Uterus (tissue), 4 donors: ENCODE measurements at places on chromosomes 1 and 21. TPM values are rescaled to one million over a fixed set of nuclear protein-coding genes. Genes with fewer than 3 reads are reported as not detected.

HFM1 gene
- total RNA-seq = 10.6 TPM

GRCh38 chr1:12166834-12167492 lies at the start of gene TNFRSF1B:
Gene TNFRSF1B (plus strand): TSS chr1:12166991. CDS start chr1:12167092, 101 bp downstream.
- peak within 1 kb of the TSS; percentile 58 for H3K4me3 ChIP-seq
- H3K4me1 ChIP-seq = no peaks in the 10 kb centered on the region
- H3K27me3 ChIP-seq = no peaks in the 10 kb centered on the region
- no peaks in the 10 kb centered on the region for H3K36me3 ChIP-seq

CELA2A gene
- not detected for total RNA-seq

TCHH gene
- not detected for total RNA-seq

KRTAP10-10 gene
- not detected for total RNA-seq

GRCh38 chr1:92503043-92503925 lies 16.6 kb upstream of the GFI1 start:
- no peaks in the 10 kb centered on the region for H3K4me1 ChIP-seq
- H3K27me3 ChIP-seq = no peaks in the 10 kb centered on the region
- no peak overlapping the region for H3K4me3 ChIP-seq
- H3K27ac ChIP-seq = no peak overlapping the region

GRCh38 chr1:228459091-228459993 lies 27.8 kb upstream of the RNF187 start:
- peak; percentile 24 for DNase-seq
- peaks cover 32% of the 10 kb centered on the region for H3K27me3 ChIP-seq
- no peaks in the 10 kb centered on the region for H3K4me1 ChIP-seq
- H3K27ac ChIP-seq = peak overlapping the region; percentile 80
- H3K4me3 ChIP-seq = peak overlapping the region; percentile 56
- H3K36me3 ChIP-seq = no peaks in the 10 kb centered on the region

DNA sequence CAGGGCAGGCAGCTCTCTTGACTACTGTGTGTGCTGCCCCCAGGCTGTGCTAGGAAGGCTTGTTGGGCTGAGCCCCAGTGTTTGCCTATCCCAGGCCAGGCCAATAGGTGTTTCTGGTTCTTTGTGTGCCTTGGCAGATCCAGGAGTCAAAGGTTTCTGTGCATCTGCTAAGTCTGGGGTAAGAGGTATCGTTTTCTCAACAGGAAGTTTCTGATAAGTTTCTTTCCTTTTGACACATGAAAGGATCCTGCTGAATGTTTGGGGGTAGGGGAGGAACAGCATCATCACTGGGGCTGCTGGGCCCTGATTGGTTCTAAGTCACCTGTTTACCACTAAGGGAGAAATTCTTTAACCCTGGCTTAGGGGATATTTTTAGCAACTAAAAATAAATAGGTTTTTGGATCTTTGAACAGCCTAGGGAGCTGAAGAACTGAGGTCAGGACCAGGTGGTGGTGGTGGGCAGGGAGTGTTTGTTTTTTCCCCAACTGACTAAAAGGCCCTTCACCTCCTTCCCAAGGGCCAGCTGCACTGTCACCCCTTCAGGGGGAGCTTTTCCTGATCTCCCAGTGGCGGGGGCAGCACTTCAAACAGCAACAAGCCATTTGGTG lies 85.1 kb downstream of the KCNN3 start:
- H3K4me1 ChIP-seq = no peaks in the 10 kb centered on the region
- no peaks in the 10 kb centered on the region for H3K27me3 ChIP-seq
- no peaks in the 10 kb centered on the region for H3K36me3 ChIP-seq

CD53 gene
- 16.6 TPM for total RNA-seq

DNA sequence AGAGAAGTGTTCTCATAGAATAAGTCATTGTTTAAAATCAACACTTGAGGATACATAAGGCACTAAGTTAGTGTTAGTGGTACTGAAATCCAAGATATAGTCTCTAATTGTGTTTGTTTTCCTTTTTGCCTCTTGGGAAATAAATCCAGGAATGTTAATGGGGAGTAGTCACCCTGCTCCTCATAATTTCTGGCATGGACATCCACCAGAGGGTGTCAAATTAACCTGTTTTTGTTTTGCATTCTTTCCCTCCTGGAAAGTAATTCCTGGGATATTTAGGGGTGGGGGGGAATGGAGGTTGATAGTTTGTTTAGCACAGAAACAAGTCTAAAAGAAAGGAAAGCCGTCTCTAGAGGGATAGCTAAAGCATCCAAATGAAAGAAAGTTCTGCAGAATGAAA lies 87.8 kb upstream of the MAP1LC3C start:
- H3K4me1 ChIP-seq = no peaks in the 10 kb centered on the region
- no peaks in the 10 kb centered on the region for H3K36me3 ChIP-seq
- no peak overlapping the region for H3K4me3 ChIP-seq
- no peaks in the 10 kb centered on the region for H3K27me3 ChIP-seq
- H3K27ac ChIP-seq = no peak overlapping the region
- DNase-seq = no peak

DNA sequence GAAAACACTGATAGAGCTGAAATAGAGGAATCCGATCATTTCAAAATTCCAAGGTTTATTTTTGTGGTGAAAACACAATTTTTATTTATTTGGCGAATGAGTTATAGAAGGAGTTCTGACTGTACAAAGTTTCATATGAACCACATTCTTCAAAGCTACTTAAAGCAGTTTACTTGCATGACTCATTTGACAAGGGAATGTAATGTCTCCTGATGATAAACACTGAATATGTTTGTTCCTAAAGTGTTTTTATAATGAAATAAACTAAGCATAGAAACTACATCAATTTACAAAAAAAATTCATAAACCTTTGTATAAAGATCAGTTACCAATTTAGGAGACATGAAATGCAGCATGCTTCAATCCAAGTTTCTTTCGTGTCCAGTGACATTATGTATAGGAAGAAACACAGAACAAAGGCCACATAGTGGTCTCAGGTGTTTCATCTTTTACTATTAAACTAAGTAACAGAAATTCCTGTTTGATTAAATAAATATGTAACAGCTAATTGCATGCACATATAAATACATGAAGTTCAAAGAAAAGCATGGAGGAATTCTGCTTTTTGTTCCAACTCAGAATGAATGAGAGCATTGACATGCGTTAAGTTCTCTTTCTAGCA lies 2.5 kb downstream of the PRKACB start:
- no peak for DNase-seq
- no peak overlapping the region for H3K4me3 ChIP-seq
- no peaks in the 10 kb centered on the region for H3K4me1 ChIP-seq
- no peak overlapping the region for H3K27ac ChIP-seq
- no peaks in the 10 kb centered on the region for H3K27me3 ChIP-seq

GRCh38 chr1:53519421-53519820 lies 60.2 kb downstream of the DMRTB1 start:
- no peak for DNase-seq
- no peaks in the 10 kb centered on the region for H3K36me3 ChIP-seq
- H3K27ac ChIP-seq = peak overlapping the region; percentile 44
- H3K4me1 ChIP-seq = no peaks in the 10 kb centered on the region
- no peak overlapping the region for H3K4me3 ChIP-seq
- H3K27me3 ChIP-seq = no peaks in the 10 kb centered on the region

- H3K27me3 ChIP-seq = no peaks in the 10 kb centered on the region
- H3K36me3 ChIP-seq = no peaks in the 10 kb centered on the region
- no peaks in the 10 kb centered on the region for H3K4me1 ChIP-seq
- peak overlapping the region; percentile 63 for H3K4me3 ChIP-seq
- peak overlapping the region; percentile 86 for H3K27ac ChIP-seq
Measured at GRCh38 chr1:18955441-18956192, 859 bp downstream of the IFFO2 start.

WNT3A gene
- not detected for total RNA-seq

DNA sequence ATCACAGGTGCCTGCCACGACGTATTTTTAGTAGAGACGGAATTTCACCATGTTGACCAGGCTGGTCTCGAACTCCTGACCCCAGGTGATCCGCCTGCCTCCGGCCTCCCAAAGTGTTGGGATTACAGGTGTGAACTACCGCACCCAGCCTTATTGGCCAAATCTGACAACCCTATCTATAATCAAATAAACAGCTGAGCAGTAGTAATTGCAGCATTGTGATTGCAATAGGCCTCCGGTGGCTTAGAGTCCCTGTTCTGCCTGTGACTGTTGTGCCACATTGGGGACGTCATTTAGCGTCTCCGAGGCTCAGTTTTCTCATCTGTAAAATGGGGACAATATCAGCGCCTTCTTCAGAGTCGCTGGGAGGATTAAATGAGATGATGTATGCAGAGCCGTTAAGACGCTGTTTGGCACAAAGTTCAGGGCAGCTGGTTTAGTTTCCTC lies 569 bp upstream of the CAPN2 start:
- peak overlapping the region; percentile 76 for H3K4me3 ChIP-seq
- no peaks in the 10 kb centered on the region for H3K4me1 ChIP-seq
- H3K36me3 ChIP-seq = no peaks in the 10 kb centered on the region
- no peak for DNase-seq

DNA sequence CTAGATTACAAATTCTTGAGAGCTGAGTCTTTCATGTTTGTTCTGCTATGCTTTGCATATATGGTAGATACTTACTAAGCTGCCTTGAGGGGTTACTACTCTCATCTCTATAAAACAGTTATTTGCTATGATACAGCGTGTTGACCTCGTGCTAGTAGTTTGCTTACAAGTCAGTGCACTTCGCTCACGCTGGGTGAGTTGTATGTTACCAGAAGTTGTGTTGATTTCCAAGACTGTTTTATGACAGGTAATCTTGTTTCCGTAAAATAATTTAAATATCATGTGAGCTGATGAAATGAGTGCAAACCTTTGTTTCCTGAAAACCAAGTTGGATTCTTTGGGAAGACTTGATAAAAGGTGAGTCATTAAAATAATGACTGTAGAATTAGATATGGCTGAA lies 7.3 kb downstream of the MRPS6 start:
- no peak for DNase-seq
- H3K36me3 ChIP-seq = no peaks in the 10 kb centered on the region
- H3K4me3 ChIP-seq = no peak overlapping the region
- no peak overlapping the region for H3K27ac ChIP-seq

MAP10 gene
- 1.5 TPM for total RNA-seq

KIF17 gene
- 0.77 TPM for total RNA-seq

IL23R gene
- 0.21 TPM for total RNA-seq

DNA sequence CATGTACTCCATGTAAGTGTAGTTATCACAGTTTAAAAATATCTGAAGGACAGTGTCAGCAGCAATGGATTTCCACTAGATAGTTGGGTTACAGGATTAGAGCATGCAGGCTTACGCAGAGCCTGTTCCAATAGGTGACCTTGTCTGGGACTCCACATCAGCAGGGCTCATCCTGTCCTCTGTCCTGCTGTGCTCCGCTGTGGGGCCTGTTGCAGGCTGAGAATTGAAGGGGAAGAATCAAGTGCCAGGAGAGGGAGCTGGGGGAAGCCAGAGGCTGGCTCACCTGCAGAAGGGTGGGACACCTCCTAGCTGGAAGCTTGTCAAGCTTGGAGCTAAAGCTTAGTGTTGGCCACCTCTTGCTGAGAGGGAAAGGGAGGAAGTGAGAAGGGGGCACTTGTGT lies 62.8 kb downstream of the XCL2 start:
- no peaks in the 10 kb centered on the region for H3K27me3 ChIP-seq
- DNase-seq = no peak
- no peak overlapping the region for H3K4me3 ChIP-seq
- H3K36me3 ChIP-seq = no peaks in the 10 kb centered on the region

- H3K4me1 ChIP-seq = no peaks in the 10 kb centered on the region
- H3K27me3 ChIP-seq = no peaks in the 10 kb centered on the region
- no peaks in the 10 kb centered on the region for H3K36me3 ChIP-seq
- DNase-seq = peak; percentile 66
- peak overlapping the region; percentile 66 for H3K4me3 ChIP-seq
Measured at GRCh38 chr1:159854116-159854692, 8.3 kb downstream of the VSIG8 start.

DNA sequence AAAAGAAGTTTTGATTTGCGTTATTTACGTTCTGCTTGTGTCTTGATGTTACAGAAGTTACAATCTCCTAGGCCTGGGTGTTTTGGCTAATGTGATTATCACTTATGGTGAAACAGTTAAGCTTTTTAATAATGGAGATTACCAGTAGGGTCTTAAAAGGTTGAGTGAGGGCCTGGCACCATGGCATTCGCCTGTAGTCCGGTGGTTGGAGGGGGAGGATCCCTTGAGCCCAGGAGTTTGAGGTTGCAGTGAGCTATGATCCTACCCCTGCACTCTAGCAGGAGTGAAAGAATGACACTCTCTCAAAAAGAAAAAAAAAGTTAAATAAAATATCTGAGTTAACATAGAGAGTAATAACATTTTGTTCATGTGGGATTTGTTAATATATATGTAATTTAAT lies 8.8 kb upstream of the SPEN start:
- no peak for DNase-seq
- no peaks in the 10 kb centered on the region for H3K36me3 ChIP-seq
- H3K4me1 ChIP-seq = no peaks in the 10 kb centered on the region
- H3K4me3 ChIP-seq = no peak overlapping the region

DNA sequence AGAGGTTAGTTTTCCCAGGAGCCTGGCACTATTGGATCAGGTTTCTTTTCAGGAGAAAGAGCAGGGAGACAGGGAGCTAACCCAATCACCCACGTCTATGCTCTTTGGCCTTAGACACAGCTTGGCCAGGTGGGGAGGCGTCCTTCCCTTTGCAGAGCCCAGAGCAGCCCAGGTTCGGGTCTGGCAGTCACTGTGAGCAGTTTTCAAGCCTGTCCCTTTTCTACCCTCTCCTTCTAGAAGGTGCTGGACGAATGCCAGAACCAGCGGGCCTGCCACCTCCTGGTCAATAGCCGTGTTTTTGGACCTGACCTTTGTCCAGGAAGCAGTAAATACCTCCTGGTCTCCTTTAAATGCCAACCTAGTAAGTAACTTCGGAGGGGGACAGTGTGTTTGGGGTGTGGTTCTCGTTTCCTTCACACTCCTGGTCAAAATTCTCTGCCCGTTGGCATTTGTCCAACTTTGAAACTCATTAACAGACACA lies 44.9 kb downstream of the EVA1C start:
- peaks cover 14% of the 10 kb centered on the region for H3K4me1 ChIP-seq
- DNase-seq = peak; percentile 68
- no peaks in the 10 kb centered on the region for H3K27me3 ChIP-seq
- H3K27ac ChIP-seq = peak overlapping the region; percentile 99

GRCh38 chr1:209751627-209752231 lies 4.1 kb upstream of the TRAF3IP3 start:
- H3K36me3 ChIP-seq = no peaks in the 10 kb centered on the region
- H3K4me3 ChIP-seq = no peak overlapping the region
- DNase-seq = no peak
- H3K27me3 ChIP-seq = no peaks in the 10 kb centered on the region
- no peak overlapping the region for H3K27ac ChIP-seq

GRCh38 chr1:161207173-161207572 lies 5.0 kb downstream of the NDUFS2 start:
- H3K36me3 ChIP-seq = no peaks in the 10 kb centered on the region
- H3K4me1 ChIP-seq = peaks cover 12% of the 10 kb centered on the region
- peak; percentile 60 for DNase-seq

- H3K36me3 ChIP-seq = no peaks in the 10 kb centered on the region
Measured at GRCh38 chr1:16076031-16076864, 2.8 kb upstream of the FAM131C start.

BMP8B gene
- not detected for total RNA-seq

TMPRSS2 gene
- total RNA-seq = 1.5 TPM
